Nephron progenitor cell (in vitro differentiated cells): ENCODE measurements at places on chromosomes 2 and 18.
A peak's percentile ranks its signal among the peaks of the same experiment; 100 is the strongest.

GRCh38 chr2:108491848-108492247 is 42.4 kb upstream of the LIMS1 start:
- DNase-seq, result no peak

- DNase-seq, result no peak
Observed at GRCh38 chr2:108364676-108365297, 13.0 kb upstream of the SULT1C4 start.

- DNase-seq, result no peak
Observed at GRCh38 chr2:130768191-130768855, 13.0 kb downstream of the AMER3 start.

GRCh38 chr2:235643680-235644511 is 150.1 kb downstream of the AGAP1 start:
- DNase-seq, result no peak

- DNase-seq, result no peak
Observed at GRCh38 chr2:116810645-116811044, 1003.8 kb upstream of the DDX18 start.

- DNase-seq, result no peak
Observed at GRCh38 chr2:191145769-191146471, 4.9 kb downstream of the STAT4 start.

DNA sequence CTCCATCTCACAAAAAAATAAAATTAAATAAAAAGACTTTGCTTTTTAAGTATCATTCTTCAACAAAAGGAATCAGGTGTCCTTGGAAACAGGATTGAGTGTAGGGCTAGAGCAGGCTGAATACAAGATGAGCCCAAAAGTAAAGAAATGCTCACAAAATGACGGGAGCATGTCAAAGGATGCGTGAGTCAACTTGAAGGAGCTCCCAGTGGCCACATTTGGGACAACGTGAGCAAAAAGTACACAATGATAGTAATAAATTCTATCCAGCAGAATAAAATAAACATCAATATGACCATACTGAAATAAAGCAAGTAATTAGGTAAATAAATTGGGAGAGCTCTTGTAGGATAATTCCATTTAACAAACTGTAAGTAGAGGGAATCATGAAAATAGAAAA is 220.7 kb downstream of the PHLPP1 start:
- no peak for DNase-seq

DNA sequence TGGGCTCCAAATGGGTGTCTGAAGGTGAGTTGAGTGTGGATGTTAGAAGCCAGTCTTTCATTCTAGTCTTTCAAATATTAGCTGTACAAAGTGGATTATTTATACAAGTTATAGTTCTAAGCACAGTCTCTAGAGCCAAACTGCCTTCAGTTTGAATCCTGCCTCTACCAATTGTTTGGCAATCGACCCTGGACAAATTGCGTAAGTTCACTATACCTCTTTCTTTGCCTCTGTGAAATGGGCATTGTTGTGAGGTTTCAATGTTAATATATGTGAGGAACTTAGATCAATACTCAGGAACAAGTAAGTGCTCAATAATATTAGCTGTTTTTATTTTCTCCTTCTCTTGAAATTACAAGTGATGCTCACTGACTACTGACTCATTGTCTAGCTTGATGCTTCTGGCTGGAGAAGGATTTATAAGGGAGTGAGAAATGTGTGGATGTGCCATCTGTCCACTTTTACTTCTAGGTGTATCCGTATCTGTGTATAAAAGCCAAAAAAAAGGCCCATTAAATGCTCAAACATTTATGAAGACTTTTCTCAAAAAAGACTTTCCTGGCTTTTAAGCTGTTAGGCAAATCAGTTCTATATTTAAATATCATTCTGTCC is 48.1 kb upstream of the RAPH1 start:
- no peak for DNase-seq

DNA sequence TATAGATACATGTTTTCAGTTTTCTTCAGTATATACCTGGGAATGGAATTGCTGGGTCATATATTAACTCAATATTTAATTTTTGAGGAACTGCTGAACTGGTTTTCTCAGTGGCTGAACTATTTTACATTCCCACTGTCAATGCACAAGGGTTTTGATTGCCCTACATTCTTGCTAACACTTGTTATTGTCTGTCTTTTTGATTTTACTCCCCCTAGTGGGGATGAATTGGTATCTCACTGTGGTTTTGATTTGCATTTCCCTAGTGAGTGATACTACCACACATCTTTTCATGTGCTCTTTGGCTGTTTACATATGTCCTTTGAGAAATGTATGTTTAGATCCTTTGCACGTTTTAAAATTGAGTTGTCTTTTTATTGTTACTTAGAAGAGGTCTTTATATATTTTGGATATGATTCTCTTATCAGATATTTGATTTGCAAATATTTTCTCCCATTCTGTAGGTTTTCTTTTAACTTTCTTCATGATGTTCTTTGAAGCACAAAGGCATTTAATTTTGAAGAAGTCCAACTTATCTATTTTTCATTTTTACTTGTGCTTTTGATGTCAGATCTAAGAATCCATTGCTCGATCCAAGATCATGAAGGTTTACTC is 36.2 kb downstream of the ASB1 start:
- no peak for DNase-seq

- DNase-seq, result no peak
Observed at GRCh38 chr2:170500770-170501169, 214.4 kb upstream of the SP5 start.

DNA sequence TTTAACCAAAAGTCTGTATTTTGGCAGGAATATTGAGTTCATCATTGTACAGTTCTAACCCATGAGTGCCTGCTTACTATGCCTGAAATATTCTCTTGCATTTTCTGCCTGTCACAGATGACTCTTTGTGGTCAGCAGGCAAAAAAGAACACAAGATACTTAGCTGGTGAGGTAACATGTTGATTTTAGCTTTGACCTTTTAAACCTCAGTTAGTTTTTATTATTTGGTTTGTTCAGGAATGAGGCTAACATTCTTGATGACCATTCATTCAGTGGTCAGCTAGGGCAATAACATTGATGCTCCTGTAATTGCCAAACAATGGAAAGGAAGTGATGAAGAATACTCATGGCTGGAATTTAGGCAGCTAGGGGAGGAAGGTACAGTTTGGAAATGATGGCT is 491.2 kb downstream of the PIK3C3 start:
- DNase-seq, result no peak

- DNase-seq, result no peak
Observed at GRCh38 chr2:11701206-11701605, 31.2 kb upstream of the NTSR2 start.

DNA sequence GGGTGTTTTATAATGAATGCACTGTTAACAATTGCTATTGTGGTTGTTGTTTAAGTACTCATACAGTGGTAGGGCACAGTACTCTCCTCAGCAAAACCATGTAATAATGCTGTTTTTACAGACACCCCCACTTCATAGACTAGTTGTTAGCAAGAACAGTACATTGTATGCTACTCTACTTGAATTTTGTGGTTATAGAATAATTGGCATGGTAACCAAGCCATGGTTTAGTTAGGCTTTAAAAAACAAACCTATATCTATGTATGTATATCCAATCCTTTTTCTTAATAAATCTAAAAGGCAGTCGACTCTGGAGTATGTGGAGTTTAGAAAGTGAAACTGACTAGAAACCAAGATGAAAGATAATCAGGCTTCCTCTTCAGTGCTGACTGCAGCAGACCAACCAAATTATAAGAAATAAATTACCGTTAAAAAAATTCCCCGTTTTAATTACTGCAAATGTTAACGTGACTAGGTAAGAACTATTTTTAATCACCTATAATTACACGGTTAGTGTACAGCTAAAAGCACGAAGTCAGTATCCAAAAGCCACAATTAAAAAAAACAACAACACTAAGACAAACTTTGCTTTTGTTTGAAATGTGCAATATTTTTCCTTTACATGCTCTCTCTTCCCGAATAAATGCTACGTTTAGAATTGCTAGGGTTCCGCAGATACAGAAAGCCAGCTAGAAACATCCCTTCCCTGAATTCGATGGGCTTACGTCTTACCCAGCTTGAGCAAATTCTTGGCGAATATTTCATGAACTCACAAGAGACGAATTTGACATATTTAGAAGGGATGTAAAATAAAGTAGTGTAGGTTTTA is 113.3 kb upstream of the SERTAD2 start:
- DNase-seq, result no peak

GRCh38 chr2:215002500-215002899 is 135.9 kb downstream of the ABCA12 start:
- DNase-seq, result peak; percentile 23

DNA sequence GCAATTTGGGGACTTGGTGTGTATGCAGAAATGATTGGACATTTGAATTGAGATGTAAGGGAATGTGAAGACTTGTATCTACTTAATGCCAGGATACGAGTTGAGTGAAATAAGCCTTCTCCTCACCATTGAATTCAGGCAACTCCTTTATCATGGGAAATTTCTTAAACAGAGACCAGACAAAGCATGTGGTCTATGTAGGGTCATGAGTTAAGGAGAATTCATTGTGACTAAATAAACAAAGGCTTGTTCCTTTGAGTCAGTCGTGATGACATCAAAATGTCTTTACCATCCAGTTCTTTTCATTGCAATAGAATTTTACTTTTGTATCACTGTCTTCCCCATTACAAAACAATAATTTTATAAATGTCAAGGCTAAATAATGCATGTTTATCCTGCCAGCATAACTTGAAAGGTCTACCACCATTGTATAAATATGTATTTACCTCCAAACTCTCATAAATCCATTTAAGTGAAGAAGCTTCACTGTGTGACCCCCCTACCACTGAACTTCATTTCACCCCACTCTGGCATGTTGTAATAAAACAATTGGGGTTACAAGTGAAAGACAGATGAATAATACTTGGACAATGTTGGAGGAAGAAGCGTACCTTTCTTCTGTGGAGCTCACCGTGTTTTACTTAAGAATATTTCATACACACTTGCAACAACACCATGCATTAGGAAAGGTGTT is 149.4 kb downstream of the EPHA4 start:
- DNase-seq, result no peak

DNA sequence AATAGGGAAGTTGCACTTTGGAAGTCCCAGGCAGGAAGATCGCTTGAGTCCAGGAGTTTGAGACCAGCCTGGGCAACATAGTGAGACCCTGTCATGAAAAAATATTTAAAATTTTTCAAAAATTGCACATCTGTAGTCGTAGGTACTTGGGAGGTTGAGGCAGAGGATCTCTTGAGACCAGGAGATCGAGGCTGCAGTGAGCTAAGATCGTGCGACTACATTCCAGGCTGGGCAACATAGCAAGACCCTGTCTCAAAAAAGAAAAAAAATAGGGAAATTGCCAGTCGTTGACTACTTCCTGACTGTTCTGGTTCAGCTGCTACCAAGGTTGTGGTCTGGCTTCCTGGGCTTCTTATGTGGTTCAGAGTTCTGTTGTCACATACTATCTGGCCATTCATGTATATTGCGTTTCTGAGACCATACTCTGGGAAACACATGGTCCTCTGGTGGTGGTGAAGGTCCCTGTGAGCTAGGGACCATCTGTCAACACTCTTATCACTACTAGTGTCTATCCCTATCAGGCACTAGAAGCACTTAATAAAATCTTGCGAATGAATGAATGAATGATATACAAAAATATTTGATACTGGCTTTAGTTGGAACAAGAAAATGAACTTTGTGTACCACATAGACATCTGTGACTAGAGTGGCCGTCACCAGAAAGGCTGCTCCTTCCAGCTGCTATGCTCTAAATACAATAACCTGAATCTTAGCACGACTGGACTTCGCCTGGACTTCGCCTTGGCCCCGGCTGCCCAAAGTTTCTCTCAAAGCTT is 861 bp upstream of the KLHL23 start:
- DNase-seq, result no peak

- peak; percentile 65 for DNase-seq
Observed at GRCh38 chr2:71700041-71700657, 246.8 kb downstream of the DYSF start.

GRCh38 chr18:505483-506122 is 5.1 kb upstream of the COLEC12 start:
- DNase-seq, result no peak

- no peak for DNase-seq
Observed at GRCh38 chr2:196439760-196440159, 199.8 kb upstream of the CCDC150 start.

DNA sequence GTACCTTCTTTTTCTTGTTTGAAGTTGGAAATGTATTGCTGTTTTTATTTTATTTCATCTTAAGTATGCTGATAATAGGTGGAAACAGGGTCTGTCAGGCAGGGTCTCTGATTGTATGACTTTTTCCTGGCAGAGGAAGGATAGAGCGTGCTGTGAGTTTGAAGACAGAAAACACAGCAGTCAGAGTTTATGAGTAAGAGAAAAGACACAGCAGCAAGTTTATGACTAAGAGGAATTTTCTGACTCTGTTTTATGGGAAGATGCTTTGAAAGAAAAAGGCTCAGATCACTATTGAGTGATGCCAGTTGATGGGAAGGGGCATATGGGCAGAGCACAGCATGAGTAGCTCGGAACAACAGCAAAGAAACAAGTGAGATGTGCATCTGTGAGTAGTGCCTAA is 379.1 kb downstream of the MEIS1 start:
- no peak for DNase-seq

DNA sequence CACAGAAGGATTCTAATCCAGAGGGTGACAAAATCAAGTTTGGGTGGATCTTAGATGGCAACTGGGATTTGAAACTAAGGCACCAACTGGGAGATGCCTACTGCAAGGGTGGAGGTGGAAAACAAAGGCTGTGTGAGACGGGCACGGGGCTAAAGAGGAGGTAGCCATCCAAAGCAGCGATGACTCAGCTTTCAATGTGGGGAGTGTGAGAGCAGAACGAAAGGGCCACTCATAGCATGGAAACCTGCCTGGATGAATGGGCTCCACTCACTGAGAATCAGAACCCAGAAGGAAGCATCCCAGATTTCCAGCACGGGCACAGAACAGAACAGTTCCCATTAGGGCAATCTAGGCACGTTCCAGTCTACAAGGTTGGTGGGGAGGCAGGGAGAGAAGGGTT is 159.5 kb downstream of the COL4A4 start:
- no peak for DNase-seq

- DNase-seq, result no peak
Observed at GRCh38 chr2:168190590-168191336, 56.6 kb downstream of the STK39 start.

DNA sequence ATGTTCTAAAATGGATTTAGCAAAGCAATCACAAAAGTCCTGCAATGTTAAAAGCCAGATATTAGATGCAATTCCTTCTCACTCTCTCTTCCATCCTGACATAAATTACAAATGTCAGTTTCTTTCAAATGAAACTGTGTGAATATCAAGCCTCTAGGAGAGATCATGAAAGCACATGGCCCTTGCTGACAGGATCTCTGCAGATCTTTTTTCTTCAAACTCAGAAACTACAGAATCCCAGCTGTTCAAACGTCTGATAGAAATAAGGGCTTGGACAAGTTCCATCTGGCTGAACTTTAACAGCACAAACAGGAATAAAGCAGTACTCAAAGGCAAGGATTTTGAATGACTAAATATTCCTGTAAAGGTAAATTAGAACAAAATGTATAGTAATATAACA is 47.6 kb downstream of the PDE1A start:
- DNase-seq, result no peak

- DNase-seq, result peak; percentile 16
Observed at GRCh38 chr2:88059979-88060906, 4.7 kb upstream of the KRCC1 start.

GRCh38 chr2:10779776-10780490 is 32.7 kb downstream of the PDIA6 start:
- no peak for DNase-seq
